Pancreas (tissue), 10 donors: ENCODE measurements at places on chromosomes 2 and 18.

DNA sequence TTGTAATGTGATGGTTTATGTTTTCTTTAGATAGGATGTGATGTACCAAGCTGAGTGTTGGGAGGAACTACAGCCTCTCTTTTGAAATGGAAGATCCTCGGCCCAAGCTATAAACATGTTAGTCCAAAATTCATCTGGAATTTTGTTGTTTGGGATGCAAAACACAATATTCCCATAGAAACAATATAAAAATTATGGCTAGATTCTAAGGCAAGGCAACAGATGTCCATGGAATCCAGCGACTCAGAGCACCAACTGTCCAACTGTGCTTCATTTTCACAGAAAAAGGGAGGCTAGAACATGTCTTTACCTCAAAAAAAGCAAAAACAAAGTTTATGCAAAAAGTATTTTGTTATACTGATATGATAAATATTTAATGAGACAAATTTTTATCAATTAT lies 52.4 kb upstream of the ATP8B1 start:
- DNase-seq: no peak

GRCh38 chr2:30185178-30185577 lies 38.4 kb downstream of the YPEL5 start:
- no peak for DNase-seq

GRCh38 chr2:70553334-70553583 lies 367 bp downstream of the TGFA start:
- DNase-seq: peak; percentile 62

DNA sequence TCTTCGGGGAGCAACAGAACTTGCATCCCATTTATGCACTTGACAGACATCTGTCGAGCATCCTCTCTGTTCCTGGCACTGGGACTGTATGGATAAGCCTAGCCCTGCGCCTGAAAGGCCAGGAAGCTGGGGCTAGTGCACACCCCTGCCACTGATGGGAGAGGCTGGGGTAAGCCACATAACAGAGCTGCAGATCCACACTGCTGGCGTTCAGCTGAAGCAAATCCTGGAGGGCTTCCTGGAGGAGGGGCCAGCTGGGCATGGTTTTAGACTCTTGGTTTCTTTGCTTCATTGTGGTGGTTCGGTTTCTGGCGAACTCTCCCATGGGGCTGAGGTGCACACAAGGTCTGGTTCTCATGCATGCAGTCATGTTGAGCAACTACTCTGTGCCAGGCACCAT lies 45.5 kb upstream of the FOSL2 start:
- DNase-seq: no peak

GRCh38 chr2:236177967-236178889 lies 10.0 kb upstream of the GBX2 start:
- peak; percentile 30 for DNase-seq

GRCh38 chr2:194842871-194843270 lies 814.2 kb upstream of the SLC39A10 start:
- no peak for DNase-seq

DNA sequence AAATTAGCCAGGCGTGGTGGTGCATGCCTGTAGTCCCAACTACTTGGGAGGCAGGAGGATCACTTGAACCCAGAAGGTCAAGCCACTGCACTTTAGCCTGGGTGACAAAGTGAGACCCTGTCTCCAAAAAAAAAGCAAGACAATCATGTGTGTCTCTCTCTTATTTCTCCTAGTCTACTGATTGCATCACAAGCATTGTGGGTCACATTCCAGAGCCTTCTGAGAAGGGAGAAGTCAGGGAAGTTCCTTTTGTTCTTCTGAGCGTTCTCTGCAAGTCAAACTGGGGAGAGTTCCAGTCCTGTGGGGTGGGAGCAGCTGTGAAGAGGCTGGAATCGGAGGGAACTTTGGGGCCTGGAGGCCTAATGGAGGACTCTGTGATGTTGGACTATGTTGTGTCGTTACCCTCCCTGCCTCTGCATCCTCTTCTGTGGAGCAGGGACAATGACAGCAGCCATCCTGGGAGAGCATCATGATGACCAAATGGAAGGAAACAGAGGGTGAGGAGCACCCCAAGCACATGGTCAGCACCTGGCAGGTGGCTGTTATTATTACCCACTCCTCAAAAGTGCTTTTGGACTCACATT lies 115.4 kb downstream of the MRO start:
- no peak for DNase-seq

- DNase-seq: no peak
These were observed 298.1 kb downstream of the CBLN2 start for GRCh38 chr18:72246076-72246475.

- no peak for DNase-seq
These were observed 55.2 kb downstream of the BCL11A start for GRCh38 chr2:60498127-60498815.

DNA sequence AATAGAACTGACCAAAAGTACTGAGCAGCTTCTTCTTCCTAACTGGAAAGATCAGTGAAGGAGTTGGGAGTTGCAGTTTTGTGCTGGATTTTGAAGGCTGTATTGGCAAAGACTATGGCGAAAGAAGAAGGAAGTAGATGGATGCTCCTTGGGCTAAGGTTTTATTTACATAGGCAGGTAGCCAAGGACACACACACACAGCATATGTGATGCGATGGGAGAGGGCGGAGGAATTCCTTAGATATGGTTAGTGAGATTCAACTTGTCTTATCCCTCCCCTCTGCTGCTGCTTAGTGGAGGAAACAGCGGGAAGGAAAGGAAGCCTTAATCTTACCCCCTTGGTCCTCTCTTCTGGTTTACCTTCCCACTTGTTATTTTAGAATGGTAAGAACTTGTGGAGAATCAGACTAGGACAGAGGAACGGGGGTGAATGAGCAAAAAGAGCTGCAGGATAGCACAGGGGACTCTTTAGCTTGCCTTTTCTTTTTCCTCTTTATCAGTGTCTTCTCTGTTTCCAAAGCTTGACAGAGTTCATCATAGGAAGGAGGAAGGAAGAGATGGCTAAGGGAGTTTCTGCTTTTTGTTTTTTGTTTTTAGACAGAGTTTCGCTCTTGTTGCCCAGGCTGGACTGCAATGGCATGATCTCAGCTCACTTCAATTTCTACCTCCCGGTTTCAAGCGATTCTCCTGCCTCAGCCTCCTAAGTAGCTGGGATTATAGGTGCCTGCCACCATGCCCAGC lies 87.9 kb downstream of the OSBPL6 start:
- no peak for DNase-seq

DNA sequence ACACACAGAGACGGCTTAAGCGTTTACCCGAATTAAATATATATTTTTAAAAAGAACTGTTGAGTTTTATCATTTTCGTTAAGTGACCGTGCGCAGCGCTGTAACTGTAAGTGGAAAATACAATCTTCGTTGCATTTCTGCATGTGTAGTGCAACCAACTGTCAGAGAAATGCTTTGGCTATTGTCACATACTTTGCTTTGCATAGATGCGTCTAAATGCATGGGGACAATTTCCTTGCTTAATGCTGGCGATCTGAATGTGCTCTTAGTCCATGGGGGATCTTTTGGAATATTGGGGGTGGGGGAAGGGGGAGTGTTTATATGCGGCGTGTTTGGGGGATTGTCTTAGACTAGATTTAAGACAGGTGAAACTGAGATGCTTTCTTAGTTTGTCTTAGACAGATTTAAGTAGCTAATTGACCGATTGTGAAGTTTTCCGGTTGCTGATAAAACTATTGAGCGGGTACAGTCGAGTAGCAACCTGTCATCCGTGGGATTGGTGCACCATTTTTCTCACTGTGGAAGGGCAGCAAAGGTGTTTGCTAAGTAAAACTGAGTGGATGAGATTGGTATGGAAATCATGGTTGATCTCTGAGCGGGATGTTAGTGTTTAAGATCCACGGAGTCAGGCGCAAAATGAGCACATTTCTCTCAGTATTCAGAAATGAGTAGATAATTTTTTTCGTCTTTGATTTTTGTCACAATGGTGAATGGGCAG lies 476 bp downstream of the VSNL1 start:
- DNase-seq: no peak

DNA sequence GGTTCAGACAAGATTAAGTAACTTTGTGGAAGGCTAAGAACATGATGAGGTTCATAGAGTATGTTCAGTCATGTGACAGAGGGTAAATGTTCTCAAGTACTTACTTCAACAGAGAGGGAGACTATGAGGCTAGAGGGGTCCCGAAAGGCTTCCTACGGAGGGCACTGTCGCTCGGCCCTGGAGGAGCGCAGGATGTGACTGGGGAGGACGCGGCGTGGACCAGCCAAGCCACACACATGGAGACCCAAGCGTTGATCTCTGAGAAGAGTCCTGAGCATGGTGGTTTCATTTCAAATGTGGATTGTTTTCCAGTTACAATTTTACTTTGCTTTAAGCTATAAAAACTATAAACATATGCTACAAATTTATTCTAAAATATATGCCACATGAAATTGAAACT lies 227.5 kb downstream of the PTGR3 start:
- DNase-seq: no peak

DNA sequence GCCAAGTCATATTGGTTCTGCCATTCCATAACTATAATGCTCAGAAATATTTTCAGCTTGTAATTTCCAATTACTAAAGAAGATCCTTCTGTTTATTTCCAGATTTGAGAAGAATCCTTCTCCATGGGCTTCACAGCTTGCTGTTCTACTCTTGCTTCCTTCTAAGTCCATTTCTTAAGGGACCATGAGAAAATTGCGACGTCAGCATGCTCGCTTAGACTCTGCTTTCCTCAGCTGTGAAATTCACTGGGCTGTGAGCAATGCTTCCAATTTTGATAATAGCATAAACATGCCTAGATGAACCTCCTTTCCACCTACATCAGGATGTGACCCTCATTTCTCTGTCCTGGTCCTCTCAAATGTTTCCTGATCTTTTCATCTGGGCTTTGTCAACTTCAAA lies 145.3 kb upstream of the CDH20 start:
- DNase-seq: no peak

DNA sequence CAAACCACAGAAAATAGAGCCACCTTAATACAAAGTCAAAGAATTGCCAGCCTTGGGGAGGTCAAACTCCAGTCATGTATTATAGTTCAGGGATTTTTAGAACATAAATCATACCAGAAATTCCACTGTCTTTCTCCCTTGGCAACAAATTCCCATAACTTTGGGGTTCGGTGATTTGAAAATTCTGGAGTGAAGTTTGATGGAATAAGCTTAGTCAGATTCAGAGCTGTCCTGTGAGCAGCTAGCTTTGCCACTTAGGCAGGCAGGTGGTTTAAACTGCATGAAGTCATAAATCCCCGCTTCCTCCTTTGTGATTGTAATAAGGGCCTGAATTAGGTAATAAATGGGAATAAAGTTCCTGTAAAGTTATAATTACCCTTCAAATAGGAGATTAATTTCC lies 457.0 kb upstream of the HNMT start:
- no peak for DNase-seq

GRCh38 chr2:218026676-218027425 lies 24.1 kb upstream of the TNS1 start:
- DNase-seq: peak; percentile 96

GRCh38 chr2:190599073-190599472 lies 49.8 kb upstream of the NAB1 start:
- DNase-seq: no peak

GRCh38 chr2:229922449-229923386 lies at the start of gene FBXO36:
Gene FBXO36, plus strand, starts transcription at chr2:229922503. Its CDS starts 11 bp downstream, at chr2:229922514.
- peak; percentile 91 for DNase-seq

- DNase-seq: no peak
These were observed 11.5 kb upstream of the LAPTM4A start for GRCh38 chr2:20062615-20063545.

- DNase-seq: no peak
These were observed 197.5 kb upstream of the ARL4C start for GRCh38 chr2:234694244-234695013.

DNA sequence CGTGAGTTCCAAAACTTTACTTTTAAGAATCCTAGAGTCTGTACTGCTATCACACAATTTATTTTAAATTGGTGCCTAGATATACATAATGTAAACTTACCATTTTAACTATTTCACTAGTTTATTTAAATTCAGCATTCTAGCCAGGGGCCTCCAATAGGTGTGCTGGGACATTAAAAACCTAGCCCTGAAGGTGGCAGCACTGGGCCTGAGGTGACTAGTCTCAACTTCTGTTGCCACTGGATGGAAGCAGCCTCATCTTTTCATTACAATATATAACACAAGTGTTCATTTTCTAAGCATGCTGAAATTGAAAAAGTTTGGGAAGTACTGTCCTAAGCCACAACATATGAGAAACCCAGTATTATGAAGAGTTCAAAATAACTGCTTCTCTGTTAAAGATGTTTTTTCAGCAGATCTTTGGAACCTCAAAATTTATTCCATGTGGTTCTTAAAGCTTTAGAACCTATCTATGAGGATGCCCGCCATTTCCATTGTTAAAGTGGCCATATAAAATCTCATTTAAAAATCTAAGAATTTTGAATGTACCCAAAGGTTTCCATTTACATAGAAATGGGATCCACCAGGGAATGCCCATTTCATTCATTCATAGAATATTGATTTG lies 2.9 kb upstream of the RBBP8 start:
- DNase-seq: peak; percentile 61

DNA sequence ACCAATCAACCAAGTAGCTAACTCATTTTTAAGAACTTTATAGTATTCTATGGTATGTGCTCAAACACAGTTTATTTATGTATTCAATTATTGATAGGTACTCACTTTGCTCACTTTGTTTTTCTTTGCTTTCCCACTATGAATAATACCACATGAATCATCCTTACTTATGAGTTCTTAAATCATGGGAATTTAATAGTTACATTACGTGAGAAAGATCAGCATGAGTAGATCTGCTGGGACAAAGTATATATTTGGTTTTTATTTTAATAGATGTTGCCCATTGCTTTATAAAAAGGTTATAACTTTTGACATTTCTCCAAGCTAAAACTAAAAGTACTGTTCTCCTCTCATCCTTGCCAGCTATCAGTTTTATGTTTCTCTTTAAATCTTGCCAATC lies 390.7 kb downstream of the LRATD1 start:
- DNase-seq: no peak

- no peak for DNase-seq
These were observed at the start of gene HRH4 for GRCh38 chr18:24460388-24460787. Gene HRH4, plus strand, starts transcription at chr18:24460637. Its CDS starts 92 bp downstream, at chr18:24460729.

GRCh38 chr2:46829231-46829995 lies 86.2 kb downstream of the MCFD2 start:
- DNase-seq: no peak

DNA sequence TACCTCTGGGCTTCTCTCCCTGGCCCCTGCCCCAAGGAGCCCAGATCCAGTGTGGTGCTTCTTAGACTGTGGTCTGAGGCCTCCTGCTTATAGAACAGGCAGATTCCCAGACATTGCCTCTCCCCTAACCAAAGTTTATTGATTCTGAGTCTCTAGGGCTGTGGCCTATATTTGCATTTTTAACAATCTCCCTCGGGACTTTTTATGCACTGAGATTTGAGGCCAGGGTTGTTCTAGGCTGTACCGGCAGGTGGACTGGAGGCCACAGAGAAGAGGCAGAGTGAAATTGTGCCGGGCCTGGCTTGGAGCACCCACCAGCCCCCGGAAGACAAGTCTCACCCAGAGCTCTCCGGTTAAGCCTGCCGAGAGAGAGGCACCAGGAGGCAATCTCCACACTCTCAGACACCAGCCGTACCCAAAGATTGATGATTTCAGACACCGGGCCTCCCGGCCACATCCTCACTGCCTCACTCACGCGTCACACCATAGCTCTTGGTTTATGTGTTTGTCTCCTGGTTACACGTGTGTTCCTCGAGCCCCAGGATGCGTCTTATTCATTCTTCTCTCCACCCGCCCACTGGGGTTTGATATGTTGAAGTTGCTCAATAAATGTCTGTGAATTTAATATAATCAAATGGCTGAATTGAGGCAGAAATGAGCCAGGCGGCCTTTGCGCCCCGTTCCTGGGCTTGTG lies 203.7 kb downstream of the KLHL29 start:
- no peak for DNase-seq

- DNase-seq: no peak
These were observed 645 bp downstream of the KCTD18 start for GRCh38 chr2:200509235-200509611.

- no peak for DNase-seq
These were observed 21.5 kb upstream of the CAB39 start for GRCh38 chr2:230691005-230691647.
